ENCODE measurements at places on chromosomes 13 and 19. TPM values are rescaled to one million over a fixed set of nuclear protein-coding genes. Genes with fewer than 3 reads are reported as not detected.

DNA sequence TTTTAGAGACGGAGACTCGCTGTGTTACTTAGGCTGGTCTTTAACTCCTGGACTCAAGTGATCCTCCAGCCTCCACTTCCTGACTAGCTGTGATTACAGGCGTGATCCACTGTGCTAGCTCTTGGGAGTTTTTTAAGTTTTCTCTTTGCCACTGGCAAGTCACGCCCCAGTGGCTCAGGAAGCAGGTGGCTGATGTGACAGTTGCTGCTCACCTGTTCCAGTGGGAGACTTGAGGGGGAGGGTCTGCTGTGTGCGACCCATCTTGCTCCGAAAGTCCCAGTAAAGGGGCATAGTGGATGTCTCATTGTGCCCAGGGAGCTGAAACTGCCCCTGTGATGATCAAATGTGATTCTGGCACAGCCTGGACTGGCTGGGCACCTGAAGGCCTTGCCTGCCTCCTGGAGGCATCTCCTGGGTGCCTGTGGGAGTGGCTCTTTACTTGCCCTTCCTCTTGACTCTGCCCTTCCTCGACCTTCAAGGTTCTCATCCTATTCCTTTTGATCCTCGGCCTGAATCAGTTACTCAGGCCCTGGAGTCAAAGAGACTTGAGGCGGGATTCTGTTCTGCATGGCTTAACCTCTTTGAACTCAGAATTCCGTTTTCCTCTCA, 7.8 kb downstream of the SMARCA4 start:
- no peak for DNase-seq

DNA sequence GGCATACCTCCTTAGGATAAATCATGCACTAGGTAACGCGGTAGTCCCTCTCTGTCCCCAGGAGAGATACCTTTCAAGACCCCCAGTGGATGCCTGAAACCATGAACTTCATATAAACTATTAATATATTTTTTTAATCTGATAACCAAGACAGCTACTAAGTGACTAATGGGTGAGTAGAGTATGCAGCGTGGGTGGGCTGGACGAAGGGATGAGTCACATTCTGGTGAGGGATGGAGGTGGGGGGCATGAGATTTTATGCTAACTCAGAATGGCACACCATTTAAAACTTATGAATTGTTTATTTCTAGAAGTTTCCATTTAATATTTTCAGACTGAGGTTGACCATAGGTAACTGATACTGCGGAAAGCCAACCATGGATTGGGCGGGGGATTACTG, 46.2 kb downstream of the CDK8 start:
- DNase-seq = no peak

DNA sequence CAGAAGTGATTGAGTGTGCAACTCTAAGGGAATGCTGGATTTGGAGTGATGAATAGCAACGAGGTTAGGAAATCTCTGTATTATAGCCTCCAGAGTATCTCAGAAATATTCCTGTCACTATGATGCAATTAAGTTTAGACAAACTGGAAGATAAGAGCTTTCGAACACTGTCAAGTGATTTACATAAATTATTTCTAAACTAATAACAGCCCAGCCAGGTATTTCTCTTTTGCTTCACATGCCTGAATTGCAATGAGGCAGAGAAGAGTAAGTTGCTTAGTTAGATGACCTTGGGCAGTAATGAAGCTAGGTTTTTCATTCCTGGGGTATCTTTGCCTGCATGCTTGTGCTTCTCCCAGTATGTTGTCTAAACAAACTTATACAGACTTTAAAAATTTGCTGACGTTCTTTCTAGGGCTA, 134.5 kb downstream of the LMO7 start:
- no peak for DNase-seq

- no peak for DNase-seq
Observed at GRCh38 chr19:13951799-13952153, 533 bp upstream of the DCAF15 start.

Gene C13orf46
- 0.21 TPM for total RNA-seq
